Suppressor macrophage treated with lipopolysaccharide for 1 hour (primary cell): ENCODE measurements at places on chromosomes 13 and 19.

- peak; percentile 7 for DNase-seq
Observed at GRCh38 chr13:87122551-87122950, 548.6 kb upstream of the SLITRK5 start.

- no peak for DNase-seq
Observed at GRCh38 chr13:104968876-104969275, 1566.6 kb downstream of the EFNB2 start.

DNA sequence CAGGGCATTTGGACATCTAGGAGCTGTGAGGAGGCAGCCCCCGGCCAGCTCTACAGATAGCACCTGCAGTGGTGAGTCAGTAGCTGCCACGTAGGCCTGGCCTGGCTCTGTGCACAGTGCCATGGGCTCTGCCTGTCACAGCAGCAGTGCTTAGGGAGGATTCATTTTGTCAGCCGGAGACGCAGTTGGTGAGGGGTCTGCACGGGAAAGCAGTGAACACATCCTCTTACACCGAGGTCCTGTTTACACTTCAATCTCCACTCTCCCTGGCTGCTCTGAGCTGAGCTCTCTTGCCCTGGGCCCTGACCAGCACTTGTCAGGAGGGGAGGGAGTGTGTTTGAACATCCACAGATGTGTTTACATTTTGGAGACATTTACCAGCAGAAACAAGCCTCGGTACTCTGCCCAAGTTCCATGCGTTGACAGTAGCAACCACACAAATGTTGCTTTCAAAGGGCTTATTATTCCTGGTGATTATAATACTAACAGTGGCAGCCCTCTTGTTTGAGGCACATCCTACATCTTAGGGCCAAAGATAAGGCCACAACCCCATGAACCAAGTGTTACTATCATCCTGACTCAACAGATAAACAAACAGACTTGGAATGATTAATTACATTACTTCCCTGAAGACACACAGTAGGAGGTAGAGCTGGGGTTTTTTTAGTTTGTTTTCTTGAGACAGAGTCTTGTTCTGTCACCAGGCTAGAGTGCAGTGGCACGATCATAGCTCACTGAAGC, 148.9 kb downstream of the USP12 start:
- DNase-seq, result no peak

GRCh38 chr13:108609353-108609752, 20.1 kb upstream of the MYO16 start:
- DNase-seq, result no peak

GRCh38 chr13:41313659-41314197, 2.7 kb downstream of the NAA16 start:
- DNase-seq, result no peak

GRCh38 chr19:12133069-12133468, 7.1 kb downstream of the ZNF20 start:
- DNase-seq, result no peak

- no peak for DNase-seq
Observed at GRCh38 chr19:5079071-5079774, 110.3 kb downstream of the KDM4B start.

GRCh38 chr19:39187552-39187943, 9.2 kb upstream of the NCCRP1 start:
- DNase-seq, result no peak

DNA sequence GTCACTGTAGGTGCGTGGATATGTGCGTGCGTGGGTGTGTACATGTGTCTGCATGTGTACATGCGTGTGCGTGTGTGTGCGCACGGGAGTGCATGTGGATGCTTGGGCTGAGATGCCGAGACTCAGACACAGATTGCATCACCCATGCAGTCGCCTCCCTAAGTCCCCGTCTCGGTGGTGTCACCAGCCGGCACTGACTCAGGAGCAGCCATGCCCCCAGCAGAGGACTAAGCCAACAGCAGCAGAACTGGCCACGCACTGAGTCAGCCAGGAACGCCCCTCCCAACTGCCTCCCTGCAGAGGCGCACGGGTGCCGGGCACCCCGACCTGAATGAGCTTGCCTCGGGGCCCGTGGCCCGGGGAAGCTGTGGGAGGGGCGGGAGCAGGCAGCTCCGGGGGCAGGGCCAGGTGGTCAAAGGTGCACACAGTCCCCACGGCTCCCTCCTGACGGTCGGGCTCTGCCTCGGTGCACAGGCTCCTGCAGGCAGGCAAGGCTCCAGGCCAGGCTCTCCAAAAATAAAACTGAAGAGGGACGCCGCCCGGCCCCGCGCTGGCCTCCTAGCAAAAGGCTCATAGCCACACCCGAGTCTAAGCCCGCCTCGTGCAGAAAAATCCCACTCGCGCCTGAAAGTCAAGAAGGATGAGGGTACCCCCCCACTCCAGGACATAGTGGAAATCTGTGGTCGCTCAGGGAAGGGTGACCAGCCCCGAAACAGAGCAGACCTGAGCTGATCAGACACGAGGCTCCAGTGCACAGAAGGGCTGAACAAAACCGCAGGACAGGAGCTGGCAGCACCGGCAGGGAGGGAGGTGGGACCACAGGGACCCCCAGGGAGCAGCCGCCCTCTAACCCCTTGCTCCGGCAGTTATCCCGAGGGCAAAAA, 49.2 kb downstream of the GADD45B start:
- DNase-seq, result peak; percentile 44

GRCh38 chr19:12774588-12775555, at the start of gene HOOK2:
Gene HOOK2, minus strand, starts transcription at chr19:12775552. Its CDS starts 103 bp downstream, at chr19:12775449.
- no peak for DNase-seq

DNA sequence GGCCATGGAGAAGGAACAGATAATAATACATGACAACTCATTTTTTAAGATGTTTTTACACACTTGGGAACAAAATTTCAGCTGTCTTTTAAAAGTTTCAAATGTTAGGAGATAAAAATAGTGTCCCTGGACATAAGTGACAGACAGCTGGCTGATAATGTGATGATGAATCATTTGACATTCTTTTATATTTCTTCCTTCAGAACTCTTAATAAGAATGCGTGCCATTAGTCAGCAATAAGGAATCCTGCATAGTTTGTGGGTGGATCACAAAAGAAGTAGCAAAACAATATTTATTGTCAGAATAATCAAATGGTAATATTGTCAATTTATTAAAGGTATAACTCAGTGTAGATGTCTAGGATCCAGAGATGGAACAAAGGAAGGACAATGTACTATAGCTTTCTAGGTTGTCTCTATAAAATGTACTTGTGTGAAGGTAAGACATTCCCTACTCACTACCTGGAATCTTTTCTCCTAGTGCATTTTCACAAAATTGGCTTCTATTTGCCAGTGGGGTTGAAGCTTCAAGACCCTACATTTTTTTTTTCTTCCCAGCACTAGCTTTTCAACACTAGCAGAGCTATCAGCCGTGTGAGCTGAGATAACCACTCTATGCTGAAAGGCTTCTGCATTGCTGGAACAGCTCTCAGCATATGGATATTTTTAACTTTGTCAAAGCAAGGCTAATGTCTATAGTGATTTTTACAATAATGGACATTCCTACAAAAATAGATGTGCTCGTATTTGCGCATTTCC, 175.6 kb upstream of the SLITRK6 start:
- no peak for DNase-seq

GRCh38 chr19:590396-590745, 690 bp downstream of the HCN2 start:
- no peak for DNase-seq

DNA sequence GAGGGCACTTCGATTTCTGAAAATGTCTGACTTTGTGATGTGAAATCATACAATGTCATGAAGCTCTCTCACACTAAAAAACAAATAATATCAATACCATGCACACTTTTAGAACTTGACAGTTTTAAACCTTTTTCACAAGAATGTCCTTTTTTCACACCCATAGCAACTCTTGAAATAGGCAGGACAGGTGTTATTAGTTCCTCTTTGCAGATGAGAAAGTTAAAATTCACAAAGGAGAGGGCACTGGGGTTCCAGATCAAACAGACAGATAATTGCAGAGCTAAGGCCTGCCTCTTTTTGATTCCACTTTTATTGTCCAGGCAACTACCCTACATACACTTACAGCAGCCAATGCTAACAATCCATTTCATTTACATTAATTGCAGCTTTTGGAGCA, 142.8 kb downstream of the KLF12 start:
- no peak for DNase-seq

- DNase-seq, result no peak
Observed at GRCh38 chr19:31278555-31279435, 70.4 kb downstream of the TSHZ3 start.

- DNase-seq, result no peak
Observed at GRCh38 chr13:110872768-110873638, 41.9 kb downstream of the ANKRD10 start.

DNA sequence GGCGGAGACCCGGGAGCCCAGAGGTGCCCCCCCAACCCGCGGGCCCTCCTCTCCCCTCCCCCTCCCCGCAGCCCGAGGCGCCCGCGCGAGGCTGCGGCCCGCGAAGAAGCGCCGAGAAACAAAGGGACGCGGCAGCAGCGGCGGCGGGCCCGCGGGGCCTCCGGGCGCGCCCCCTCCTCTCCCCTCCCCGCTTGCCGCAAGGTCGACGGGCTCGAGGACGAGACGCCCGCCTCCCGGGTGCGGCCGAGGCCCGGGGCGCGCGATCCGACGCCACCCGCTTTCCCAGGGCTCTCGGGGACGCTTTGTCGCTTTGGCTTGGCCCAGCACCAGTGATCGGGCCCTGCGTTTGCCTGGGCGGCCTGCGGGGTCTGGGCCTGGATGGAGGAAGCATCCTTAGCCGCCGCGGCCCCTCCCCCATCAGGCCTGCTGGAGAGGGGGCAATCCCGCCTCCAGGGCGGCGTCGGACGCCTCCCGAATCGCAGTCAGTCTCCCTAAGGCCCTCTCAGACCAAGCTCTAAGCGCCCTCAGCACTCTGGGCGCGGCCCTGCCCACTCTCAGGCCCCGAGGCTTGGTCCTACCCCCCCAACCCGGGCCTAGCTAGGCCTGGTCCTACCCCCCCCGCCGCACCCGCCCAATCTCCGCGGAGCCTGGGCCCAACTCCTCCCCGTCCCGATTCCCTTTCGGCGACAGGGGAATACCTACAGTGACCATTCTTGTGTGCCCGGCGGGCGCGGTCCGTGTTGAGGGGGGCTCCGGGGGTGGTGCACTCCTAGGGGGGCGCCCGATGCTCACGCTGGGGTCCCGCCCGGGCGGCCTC, 740 bp downstream of the ELAVL3 start:
- no peak for DNase-seq

GRCh38 chr19:14672188-14672872, 2.3 kb downstream of the ADGRE3 start:
- peak; percentile 83 for DNase-seq

- DNase-seq, result no peak
Observed at GRCh38 chr13:83884141-83884540, 1.9 kb upstream of the SLITRK1 start.

- no peak for DNase-seq
Observed at GRCh38 chr13:33846303-33847062, 28.5 kb downstream of the RFC3 start.

- no peak for DNase-seq
Observed at GRCh38 chr13:36912369-36912768, 7.7 kb downstream of the SMAD9 start.

- no peak for DNase-seq
Observed at GRCh38 chr19:49366110-49366509, 2.4 kb downstream of the DKKL1 start.

GRCh38 chr13:113945857-113946408, 27.9 kb downstream of the C13orf46 start:
- DNase-seq, result no peak

DNA sequence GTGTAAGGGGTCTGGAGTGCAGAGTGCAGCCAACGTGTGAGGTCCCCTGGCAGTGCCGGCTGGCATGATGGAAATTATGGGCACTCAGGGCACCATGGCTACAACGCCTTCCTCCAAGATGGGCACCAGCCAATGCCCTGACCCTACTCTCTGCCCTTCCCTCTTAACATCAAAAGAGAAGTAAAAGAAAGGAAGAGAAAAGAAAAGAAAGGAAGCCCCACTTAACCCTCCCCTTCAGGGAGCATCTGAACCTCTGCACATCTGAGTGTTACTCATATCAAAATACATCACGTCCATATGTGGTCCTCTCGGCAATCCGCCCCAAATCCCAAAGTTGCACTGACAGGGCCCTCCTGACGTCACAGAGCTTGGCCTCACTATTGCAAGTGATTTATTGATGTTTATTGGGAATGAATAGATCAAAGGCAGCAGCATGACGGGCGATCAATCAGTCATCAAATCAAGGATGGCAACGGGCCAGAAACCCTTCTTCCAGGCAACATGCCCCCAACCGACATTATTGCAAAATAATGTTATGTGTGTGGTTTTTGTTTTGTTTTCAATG, 1.3 kb downstream of the TSHZ3 start:
- DNase-seq, result no peak

DNA sequence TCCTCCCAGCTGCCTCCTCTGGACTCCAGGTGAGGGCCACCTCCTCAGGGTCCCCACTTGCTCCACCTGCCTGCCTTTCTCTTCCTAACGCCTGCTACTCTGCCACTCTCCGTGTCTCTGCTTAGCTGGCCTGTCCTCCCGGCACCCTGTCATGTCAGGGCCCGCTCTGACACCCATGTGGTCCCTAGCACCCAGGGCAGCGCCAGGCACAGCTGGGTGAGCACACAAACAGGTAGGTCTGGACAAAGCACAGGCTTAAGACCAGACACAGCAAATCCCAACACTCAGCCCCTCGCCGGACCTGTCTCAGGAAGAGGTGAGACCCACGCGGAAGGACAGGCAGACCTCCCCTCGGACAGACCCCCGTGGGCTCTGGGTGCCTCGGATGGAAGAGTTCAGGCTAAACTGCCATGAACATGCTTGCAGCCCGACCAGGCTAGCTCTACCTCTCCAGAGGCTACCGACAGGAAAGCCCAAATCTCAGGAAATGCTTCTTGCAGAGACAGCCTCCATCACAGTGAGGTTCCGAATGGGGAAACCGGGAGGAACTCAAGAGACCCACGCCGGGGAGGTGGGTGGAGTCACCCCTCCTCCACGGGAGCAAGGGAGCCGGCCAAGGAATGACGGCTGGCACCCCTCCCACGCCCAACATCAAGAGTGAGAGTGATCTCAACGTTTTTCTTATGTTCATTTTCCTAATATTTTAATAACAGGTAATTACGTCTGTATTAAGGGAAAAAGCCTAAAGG, 12.5 kb downstream of the ZNF787 start:
- DNase-seq, result peak; percentile 52

DNA sequence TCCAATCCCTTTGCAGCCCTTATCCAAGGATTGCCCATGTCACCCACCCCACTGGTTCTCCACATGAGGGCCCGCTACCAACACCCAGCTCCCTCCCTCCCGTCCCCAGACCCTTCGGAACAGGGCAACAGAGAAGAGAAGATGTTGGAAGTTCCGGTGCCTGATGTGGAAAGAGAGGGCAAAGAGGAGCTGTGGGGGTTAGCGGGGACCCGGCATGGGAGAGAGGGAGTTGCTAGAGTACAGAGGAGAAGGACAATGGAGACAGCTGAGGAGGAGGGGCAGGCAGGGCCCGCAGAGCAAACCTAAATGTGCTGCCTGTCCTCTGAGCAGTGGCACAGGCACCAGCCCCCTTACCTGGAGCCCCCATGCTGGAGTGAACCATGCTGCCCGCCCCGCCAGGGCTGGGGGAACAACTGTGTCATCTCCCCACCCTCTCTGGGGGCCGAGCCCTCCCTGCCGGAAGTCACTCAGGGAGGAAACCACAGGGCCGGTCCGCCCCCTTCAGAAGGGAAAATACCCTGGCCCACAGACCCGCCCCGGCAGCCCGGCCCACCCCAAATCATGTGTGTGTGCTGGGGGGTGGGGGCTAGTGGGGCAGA, at the start of gene POU2F2:
Gene POU2F2, minus strand, starts transcription at position 417 of the 599 bp plus-strand sequence. Its CDS starts 35 bp downstream, at position 382.
- peak; percentile 71 for DNase-seq
